ENCODE measurements at places on chromosomes 6 and 20.

DNA sequence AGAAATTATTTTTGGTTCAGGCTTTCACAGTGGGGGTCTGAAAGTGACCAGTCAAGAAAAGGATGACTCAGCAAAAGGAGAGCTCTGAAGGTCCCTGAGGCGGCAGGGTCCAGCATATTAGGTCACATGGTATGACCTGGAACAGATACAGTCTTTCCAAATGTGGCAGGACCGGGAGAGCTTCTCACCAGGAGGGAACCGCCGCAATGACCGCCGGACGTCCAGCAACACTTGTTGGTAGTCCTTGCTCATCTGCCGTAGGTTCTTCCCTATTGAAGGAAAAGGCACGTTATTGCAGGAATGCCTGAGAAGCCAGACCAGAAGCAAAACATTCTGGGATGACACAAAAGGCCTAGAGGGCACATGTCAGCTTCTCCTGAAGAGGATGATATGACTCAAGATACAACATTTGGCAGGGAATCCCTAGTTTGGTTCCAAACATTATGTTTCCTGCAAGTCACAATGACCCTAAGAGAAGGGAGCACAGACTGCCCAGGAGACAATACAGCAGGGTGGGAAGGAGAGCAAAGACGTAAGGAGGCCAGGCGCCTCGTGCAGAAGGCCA is 17.4 kb downstream of the TBC1D20 start:
- no peak for DNase-seq

- DNase-seq, result no peak
These were observed 286.9 kb upstream of the PTCHD4 start for GRCh38 chr6:48397887-48398286.

GRCh38 chr6:83708970-83709747 is at the start of gene SNAP91:
TSS of gene SNAP91 (minus strand) at chr6:83709101. CDS start at chr6:83707927, 1,174 bp downstream.
- no peak for DNase-seq

DNA sequence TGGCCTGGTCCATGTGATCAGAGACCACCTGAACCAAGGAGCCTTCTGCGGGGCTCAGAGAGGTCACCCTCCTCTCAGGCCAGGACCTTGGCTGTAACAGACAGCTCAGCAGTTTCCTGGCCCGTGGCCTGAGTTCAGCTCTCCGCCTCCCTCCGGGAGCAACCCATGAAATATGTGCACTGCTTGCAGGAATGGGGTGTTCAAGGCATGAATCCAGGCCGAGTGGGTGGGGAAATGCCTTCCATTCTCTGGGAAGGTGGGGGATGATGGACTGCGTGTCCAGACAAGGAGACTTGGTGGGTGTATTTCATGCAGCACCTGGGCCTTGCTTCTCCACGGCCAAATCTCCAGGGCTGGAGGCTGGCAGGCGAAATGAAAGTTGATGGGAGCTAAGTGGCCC is 46.0 kb downstream of the SIRPA start:
- no peak for DNase-seq

DNA sequence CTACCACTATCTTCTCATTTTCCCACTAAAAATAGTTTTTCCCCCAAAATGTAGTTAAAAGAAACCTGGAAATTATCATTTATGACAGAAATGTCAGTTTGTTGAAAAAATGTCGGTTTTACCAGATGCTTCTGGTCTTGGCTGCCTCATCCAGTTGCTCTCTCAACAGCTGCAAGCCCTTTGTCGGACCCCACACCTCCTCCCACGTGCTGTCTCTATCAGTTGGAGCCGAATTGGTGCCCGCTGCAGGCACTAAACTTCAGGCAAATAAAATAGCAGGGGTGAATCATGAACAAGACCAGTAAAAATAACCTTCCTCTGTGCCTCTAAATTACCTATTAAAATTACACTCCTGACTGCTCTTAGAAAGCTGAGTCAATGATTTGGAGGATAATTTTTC is 129.5 kb upstream of the CEP162 start:
- DNase-seq, result no peak

GRCh38 chr6:11363881-11364576 is 131.6 kb upstream of the NEDD9 start:
- no peak for DNase-seq

DNA sequence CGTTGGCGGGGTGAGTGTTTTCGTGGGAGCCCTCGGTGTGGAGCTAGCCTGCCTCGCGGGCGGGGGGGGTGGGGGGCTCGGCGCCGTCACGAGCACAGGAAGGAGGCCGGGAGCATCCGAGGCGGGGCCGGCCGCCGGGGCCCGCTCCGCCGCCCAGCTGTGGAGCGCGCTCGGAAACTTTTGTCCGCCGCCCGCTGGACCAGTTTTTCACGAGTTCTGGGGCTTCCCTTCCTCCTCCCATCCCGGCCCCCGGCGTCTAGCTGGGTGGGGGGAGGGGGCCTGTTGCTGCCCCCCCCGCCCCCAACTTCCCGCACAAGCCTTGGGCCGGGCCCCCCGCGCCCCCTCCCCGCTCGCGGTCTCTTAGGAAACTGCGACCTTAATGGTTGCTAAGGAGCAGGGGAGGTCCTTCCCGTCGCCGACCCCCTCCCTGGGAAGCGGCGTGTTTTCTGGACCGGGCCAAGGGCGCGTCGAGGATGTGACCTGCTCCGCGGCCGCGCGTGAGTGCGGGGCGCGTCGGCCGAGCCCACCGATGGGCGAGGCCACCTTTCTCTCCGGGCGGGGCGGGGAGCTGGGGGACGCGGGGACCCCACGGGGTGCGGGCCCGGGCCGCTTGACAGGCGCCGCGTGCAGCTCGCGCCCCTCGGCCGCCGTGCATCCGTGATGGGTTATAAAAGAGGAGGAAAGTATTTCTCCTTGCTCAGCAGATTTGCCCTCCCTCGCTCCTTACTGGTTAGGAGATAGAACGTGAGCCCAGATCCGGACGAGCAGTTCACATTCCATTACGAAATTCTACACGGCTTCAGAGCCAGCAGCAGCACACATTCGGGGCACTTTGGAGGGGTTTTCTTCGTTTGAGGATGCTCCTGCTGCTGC is 1.4 kb downstream of the RREB1 start:
- peak; percentile 81 for DNase-seq

DNA sequence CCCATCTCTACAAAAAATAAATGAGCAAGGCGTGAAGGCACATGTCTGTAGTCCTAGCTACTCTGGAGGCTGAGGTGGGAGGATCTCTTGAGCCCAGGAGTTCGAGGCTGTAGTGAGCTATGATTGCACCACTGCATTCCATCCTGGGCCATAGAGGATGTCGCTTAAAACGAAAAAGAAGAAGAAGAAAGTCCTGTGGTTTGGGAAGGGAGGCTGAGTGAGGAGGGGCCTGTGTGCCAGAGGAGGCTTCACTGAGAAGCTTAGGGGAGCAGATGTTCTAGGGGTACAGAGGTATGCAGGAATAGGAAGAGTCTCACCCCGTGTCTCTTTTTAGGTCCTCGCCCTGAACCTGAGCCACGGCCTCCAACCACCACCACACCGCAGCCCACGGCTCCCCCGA is 4.2 kb downstream of the MMP9 start:
- DNase-seq, result no peak

GRCh38 chr6:64334636-64335035 is 699.0 kb downstream of the PHF3 start:
- no peak for DNase-seq

- no peak for DNase-seq
These were observed 5.8 kb downstream of the TUBB start for GRCh38 chr6:30725713-30726505.

- no peak for DNase-seq
These were observed 2.5 kb downstream of the CLVS2 start for GRCh38 chr6:122998403-122998975.

GRCh38 chr6:159068904-159069578 is 24.2 kb upstream of the TAGAP start:
- DNase-seq, result no peak

DNA sequence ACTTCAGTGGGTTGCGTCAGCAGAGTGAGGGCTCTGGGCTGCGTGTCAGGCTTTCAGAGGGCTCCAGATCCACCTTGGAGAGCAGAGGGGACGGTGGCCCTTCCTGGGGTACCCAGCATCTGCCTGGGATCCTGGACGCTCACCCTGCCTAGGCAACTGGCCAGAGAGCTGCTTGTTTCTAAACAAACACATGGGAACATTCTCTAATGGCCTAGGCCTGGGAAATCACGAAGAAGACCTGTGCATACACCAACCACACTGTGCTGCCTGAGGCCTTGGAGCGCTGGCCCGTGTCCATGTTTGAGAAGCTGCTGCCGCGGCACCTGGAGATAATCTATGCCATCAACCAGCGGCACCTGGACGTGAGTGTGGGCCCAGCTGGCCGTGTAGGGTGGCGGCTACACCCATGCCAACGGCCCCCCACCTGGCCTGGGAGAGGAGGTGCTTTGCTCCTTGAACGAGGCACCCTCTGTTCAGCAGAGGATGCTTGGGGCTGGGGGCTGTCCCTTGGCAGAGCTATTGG is 32.2 kb downstream of the PYGB start:
- DNase-seq, result no peak

DNA sequence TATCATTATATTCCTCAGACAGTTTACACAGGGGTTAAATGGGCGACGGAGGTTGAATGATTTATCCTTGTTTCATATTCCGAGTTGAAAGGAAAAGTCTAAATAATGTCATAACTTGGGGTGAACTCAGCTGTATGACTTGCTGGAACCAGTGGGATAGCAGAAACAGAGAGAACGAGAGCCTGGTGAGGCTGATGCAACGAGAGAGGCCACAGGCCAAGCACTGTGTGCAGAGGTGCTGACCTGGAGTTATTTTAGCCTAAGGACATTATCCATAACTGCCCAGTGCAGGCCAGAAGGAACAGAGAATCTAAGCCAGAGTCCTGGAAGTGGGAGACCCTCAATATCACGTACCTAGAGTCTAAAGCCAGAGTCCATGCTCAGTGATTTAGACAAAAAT is 394.9 kb downstream of the MAFB start:
- DNase-seq, result no peak

GRCh38 chr6:68658338-68658737 is 23.3 kb downstream of the ADGRB3 start:
- no peak for DNase-seq

DNA sequence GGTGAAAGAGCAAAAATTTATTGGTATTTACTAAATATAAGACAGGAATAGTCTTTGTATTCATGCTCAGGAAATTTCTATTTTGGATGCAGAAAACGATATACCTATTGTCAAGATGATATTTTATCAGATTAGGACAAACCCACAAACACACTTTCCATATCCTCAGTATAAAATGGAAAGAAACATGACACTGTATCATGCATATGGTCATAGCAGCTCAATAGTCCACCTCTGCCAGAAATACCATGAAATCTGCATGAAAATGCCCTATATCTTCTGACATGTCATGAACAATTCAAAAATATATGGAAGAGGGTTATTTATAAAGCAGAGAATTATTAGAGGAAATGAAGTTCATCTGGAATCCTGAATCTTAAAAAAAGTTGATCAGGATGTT is 11.7 kb upstream of the HINT3 start:
- no peak for DNase-seq

GRCh38 chr6:9085054-9085708 is 649.8 kb upstream of the SLC35B3 start:
- DNase-seq, result no peak

GRCh38 chr6:85887461-85887860 is 244.8 kb upstream of the SYNCRIP start:
- no peak for DNase-seq

DNA sequence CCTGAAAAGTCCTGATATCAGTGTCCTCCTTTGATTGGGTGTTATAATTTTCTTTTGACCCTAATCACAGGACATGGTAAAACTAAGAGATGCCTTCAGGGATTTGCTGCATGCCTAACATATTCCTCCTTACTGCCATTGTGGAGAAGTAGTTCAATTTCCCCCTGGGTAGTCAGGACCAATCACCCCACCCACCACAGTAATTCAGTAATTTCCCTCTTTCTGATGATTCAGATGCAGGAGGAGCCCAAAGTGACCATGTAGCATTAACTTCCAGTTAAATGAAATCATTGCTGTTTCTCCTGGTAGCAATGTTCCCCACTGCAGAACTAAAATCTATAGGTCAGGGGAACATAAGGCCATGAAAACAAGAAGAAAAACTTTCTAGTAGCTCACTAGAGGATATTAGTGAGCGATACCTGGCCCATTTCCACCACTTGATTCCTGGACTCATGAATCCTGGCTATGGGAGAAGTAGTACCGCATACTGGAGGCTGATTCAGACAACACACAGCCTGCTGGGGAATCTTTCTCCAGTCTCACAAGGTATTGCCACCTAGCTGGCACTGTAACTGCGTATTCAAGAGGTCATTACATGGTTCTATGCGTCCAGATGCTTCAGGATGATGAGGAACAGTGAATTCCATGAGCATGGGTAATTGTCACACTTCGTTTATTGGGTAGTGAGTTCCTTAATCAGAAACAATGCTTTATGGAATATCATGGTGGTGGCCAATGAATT is 561.2 kb downstream of the HAO1 start:
- DNase-seq, result no peak

GRCh38 chr6:111231090-111231459 is 143.8 kb downstream of the SLC16A10 start:
- no peak for DNase-seq

- no peak for DNase-seq
These were observed 7.4 kb upstream of the CD83 start for GRCh38 chr6:14110001-14110818.

- DNase-seq, result no peak
These were observed 13.9 kb downstream of the NT5E start for GRCh38 chr6:85463621-85464259.

DNA sequence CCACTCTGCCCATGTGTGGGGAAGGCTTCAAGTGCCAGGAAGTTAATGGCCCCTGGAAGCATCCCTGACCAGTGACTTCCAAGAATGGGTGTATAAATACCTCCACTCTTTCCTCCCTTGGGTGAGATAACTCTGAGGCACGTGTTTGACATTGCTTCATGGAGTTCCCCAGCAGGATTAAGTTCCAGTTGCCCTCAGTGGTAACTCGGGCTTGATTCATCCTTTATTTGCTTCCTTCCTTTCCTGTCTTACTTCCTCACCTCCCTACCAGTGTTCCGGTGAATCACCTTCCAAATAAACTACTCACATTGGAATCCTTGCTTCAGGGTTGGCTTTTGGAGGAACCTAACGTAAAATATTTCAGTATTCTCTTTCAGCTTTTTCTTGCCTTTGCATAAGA is 84.6 kb upstream of the JAG1 start:
- peak; percentile 44 for DNase-seq

DNA sequence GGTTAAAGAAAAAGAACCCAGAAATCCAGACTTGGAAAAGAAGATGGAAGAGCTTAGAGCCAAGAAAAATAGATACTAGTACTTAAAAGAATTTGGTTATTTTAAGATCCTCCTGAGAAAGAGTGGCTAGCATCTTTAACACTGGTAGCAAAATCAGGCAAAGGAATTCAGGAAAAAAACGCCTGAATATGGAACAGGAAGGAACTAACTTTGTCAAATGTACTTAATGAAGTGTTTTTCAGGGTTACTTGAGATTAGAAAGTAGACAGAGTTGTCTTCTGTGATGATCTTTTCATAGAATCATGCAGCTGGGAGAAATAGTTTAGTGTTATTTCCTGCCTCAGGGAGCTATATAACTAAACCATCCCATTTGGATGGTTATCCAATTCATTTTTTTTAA is 50.8 kb upstream of the SASH1 start:
- no peak for DNase-seq

- no peak for DNase-seq
These were observed 80.2 kb downstream of the PLCB4 start for GRCh38 chr20:9149087-9149486.

GRCh38 chr6:163573503-163574179 is 159.1 kb downstream of the QKI start:
- no peak for DNase-seq
